GM13976 (cell line): ENCODE measurements at places on chromosomes 4 and X.

- no peak for DNase-seq
Measured at GRCh38 chrX:106959901-106960300, 39.7 kb downstream of the CLDN2 start.

DNA sequence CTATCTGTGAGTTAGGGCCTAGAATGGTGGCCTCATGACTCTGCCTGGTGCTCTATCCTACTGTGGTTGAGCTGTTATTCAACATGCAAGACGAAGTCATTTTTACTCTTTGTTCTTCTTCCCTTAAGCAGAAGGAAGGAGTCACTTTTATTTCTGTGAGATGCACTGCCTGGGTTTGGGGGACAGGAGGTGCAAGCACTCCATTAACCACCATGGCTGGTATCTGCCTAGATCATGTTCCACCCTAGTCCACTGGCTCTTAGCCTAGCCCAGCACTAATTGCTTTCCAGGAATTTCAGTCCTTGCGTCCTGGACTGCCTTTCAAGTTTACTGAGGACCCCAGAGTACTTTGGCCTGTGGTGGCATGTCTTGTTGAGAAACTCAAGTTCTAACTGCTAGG, 1182.7 kb downstream of the FSTL5 start:
- no peak for DNase-seq

- DNase-seq, result no peak
Measured at GRCh38 chr4:94459462-94460161, 7.9 kb downstream of the PDLIM5 start.

GRCh38 chr4:186934841-186935443, 211.3 kb upstream of the FAT1 start:
- DNase-seq, result no peak

GRCh38 chr4:187961171-187961570, 34.4 kb upstream of the ZFP42 start:
- no peak for DNase-seq

DNA sequence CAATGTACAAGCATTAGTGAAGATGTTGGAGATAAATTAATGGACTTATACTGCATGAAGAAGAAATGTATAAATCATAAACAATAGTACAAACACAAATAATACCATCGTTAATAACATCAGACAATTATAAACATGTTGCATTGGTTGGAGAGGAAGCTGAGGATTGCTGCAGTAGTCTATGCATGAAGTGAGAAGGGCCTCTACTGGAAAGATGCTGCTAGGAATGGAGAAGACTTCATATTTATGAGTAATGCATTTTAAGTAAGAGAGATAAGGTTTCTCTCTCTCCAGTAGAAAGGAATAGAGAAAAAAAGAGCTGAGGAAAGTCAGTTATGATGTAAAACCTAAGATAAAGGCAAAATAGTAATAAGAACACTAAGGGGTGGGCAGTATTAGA, 247.8 kb downstream of the GRID2 start:
- no peak for DNase-seq

- DNase-seq, result peak; percentile 41
Measured at GRCh38 chrX:46791927-46792809, 33.2 kb upstream of the SLC9A7 start.

- no peak for DNase-seq
Measured at GRCh38 chr4:48944756-48945241, 38.2 kb upstream of the OCIAD2 start.

GRCh38 chrX:153642051-153642654, 4.8 kb upstream of the DUSP9 start:
- DNase-seq, result no peak

GRCh38 chr4:22551550-22551949, 35.7 kb upstream of the ADGRA3 start:
- no peak for DNase-seq

DNA sequence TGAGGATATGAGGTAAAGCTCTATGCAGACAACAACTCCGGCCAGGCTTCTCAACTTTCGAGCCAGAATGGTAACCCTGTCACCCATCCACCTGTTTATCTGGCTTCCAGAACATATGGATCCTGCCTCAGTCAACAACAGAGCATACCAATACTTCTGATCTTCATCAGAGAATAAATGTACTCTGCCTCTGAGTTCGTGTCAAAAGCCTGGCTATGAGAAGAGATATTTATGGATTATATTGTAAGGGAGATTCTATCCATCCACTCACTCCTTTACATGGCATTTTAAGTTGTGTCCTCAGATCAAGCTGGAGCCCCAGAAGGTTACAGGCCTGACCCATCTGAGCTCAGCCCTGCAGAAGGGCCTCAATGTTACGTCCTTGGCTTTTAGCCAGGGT, 9.8 kb upstream of the FOXO4 start:
- DNase-seq, result no peak

- DNase-seq, result no peak
Measured at GRCh38 chrX:48613502-48614160, 16.3 kb downstream of the WDR13 start.

DNA sequence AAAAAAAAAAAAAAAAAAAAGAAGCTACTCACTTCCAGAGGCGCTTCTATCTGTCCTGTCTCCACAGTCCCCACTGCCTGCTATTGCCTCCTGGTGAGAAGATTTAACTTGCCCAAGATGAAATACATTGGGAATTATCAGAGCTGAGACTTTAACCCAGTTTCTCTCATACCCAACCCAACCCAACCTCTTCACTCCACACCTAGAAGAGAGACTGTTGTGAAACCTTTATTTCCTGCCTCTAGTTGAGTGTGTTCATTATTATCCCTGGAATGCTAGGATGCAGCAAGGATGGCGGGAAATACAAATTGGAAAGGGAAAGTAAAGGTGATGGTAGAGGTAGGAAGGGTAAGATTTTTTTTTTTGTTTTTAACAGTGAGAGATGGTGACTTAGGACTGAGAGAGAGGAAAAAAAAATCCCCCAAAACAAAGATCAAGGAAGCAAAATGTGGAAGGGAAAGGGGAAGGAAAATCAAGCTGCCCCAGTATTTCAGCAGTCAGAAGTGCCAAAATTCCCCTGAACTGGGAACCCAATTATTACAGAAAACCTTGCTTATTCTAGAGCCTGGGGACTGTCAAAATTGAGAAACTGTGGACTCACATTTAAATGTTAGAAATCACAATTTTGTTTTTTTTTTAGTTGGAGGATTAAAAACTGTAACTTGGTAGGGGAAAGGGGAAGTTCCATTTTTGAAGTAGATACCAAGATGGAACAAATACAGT, 253.0 kb downstream of the PTTG2 start:
- DNase-seq, result no peak

DNA sequence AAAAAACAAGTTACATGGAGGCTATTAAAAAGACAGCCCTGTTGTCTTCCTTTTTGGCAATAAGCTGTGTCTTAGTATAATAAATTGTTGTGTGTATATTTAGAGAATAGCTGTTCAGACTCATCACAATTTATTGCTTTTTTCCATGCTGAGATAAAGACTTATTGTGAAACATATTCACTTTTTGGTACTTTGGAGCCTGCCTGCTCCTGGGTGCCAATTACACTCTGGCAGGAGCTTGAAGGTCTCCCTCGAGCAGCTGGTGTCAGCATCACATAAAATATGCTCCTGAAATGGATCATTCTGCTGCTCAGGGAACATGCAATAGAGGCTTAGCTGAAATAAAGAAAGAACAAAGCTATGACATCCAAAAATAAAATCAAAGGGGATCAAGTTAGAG, 211.6 kb upstream of the DKK2 start:
- DNase-seq, result no peak

DNA sequence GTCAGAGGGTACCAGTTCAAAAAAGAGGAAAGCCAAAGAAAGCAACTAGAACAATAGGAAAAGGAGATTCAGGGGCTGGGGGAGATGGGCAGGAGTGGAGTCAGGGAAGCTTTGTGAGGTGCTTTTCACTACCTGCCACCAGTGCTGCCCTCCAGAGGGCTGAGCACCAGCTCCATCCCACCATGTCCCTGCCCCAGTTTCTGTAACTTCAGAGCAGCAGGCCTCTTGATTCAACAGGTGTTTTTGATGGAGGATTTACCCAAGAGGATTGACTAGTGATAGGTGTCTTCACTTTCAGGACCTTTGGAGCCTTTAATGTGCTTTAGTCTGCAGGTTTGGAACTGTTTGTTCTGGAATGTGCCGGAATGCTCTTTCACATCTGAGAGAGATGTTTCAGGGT, 12.1 kb downstream of the KIT start:
- no peak for DNase-seq

GRCh38 chrX:107117993-107118321, 665 bp downstream of the RBM41 start:
- DNase-seq, result no peak

- no peak for DNase-seq
Measured at GRCh38 chr4:38601244-38601915, 62.6 kb upstream of the KLF3 start.

DNA sequence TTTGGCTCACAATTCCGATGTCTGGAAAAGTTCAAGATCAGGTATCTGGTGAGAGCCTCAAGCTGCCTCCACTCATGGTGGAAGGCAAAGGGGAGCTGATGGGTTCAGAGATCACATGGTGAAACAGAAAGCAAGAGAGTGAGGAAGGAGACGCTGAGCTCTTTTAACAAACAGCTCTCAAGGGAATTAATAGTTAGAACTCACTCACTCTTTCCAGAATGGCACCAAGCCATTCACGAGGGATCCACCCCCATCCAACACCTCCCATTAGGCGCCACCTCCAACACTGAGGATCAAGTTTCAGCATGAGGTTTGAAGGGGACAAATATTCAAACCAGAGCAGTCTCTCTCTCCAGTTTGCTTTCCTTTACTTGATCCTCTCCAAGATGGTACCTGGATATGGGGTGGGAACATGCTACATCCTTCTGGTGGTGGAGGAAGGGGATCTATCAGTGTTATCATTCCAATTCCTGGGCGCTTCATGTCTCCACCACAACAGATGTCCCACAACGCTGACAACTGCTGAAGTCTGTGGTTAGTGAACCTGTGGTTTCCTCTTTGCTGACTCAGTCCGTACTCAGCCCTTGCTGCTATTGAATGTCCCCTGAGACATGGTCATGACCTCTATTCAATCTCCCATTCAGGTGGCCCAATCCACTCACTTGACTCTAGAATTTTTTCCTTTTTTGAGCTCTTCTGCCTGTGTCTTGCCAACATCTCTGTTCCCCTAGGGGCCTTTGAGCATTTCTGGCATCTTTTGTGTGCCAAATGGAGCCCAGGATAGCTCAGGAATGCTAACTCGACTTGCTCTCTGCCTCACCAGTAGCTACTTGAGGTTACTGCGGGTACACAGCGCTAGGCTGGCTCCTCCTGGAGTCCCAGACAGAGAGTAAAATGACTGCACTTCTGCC, 395.2 kb downstream of the MID1IP1 start:
- DNase-seq, result peak; percentile 56

GRCh38 chr4:79756140-79756895, 316.7 kb downstream of the ANTXR2 start:
- no peak for DNase-seq

DNA sequence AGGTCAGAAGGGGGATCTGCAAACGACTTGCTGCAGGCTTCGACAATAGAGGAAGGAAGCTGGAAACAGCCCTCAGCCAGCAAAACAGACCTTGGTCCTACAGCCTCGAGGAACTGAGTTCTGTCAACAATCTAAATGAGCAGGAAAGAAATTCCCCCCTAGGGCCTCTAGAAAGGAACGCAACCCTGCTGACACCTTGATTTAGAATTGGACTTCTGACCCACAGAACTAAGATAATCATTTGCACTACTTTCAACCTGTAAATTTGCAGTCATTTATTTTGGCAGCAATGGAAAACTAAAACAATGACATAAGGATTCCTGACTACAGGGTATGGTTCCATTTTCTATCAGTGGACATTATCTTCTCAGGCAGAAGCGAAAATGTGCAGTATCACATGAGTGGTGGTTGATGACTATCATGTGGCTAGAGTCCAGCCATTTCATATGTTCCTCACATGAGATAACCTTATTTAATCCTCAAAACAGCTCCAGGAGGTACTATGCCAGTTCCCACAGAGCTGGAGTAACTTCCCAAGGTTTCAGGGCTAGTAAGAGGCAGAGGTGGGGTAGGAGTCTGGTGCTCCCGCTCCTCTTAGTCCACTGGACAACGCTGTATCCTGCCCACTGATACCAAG, 61.6 kb downstream of the SAT1 start:
- DNase-seq, result no peak

- no peak for DNase-seq
Measured at GRCh38 chrX:16063141-16063540, 60.2 kb upstream of the GRPR start.

DNA sequence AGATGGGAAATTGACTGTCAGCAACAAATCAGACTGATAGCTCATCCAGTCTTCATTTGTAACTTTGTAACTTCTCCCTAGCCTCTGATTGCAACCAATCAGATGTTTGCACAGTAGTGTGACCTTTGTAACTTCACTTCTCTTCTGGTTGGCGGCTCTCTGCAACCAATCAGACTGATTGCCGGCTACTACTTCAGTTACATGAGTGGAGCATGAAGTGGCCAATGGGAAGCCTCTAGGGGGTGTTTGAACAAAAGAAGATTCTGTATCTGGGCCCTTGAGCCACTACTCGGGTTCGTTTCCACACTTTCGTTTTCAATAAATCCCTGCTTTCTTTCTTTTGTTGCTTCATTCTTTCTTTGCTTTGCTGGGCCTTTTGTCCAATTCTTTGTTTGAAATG, 1285.8 kb downstream of the TECRL start:
- DNase-seq, result no peak
